ENCODE measurements at places on chromosomes 3 and 15.
A peak's percentile ranks its signal among the peaks of the same experiment; 100 is the strongest.

- DNase-seq = no peak
These were observed 30.5 kb upstream of the GNB5 start for GRCh38 chr15:52221730-52222129.

DNA sequence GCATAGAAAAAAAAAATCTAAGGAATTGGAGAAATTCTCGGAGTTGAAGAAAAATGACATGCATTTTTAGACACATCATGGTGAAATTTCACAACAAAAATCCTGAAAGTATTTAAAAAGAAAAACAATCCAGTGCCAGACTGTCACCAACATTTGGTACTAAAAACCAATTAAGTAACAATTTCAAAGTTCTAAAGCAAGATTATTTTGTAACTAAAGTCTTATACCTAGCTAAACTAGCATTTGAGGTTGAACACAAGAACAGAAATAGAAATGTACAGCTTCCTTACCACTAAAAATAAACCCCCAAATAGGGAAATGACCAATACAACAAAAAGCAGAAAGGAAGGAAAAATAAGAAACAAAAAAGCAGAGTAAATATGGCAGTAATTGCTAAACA is 11.9 kb downstream of the TOMM70 start:
- no peak for DNase-seq

- DNase-seq = no peak
These were observed 35.2 kb downstream of the GLB1 start for GRCh38 chr3:33061782-33062181.

GRCh38 chr3:16124636-16125035 is 49.8 kb upstream of the GALNT15 start:
- no peak for DNase-seq

GRCh38 chr3:172808969-172809546 is 58.5 kb downstream of the ECT2 start:
- no peak for DNase-seq

DNA sequence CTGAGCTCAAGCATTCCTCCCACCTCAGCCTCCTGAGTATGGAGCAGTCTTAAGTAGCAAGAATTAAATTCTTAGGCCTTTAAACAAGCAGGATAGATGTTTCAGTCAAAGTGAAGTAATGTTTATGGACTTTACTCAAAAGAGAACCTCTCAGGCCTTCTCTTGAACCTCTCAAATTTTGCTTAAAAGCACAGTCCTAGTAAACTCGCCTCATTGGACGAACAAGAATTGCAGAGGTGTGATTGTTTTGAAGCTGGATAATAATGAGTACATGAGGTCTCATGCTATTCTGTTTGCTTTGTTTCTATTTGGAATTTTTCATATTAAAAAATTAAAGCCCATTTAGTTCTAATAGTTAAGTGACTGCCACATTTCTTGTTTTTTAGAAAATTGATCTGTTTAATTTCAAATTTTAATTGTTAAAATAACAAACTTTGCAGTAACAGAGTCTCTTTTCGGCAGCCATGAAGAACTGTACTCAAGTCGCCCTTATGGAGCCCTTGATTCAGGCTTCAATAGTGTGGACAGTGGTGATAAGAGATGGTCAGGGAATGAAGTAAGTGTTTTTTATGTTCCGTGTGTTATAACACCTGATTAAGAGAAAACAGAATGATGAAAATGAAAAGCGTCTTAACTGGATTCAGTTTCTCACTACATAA is 39.4 kb downstream of the LRCH3 start:
- DNase-seq = no peak

GRCh38 chr15:78012643-78013077 is 64.9 kb downstream of the TBC1D2B start:
- DNase-seq = no peak

- no peak for DNase-seq
These were observed 2.9 kb downstream of the FAM240A start for GRCh38 chr3:46615050-46615775.

DNA sequence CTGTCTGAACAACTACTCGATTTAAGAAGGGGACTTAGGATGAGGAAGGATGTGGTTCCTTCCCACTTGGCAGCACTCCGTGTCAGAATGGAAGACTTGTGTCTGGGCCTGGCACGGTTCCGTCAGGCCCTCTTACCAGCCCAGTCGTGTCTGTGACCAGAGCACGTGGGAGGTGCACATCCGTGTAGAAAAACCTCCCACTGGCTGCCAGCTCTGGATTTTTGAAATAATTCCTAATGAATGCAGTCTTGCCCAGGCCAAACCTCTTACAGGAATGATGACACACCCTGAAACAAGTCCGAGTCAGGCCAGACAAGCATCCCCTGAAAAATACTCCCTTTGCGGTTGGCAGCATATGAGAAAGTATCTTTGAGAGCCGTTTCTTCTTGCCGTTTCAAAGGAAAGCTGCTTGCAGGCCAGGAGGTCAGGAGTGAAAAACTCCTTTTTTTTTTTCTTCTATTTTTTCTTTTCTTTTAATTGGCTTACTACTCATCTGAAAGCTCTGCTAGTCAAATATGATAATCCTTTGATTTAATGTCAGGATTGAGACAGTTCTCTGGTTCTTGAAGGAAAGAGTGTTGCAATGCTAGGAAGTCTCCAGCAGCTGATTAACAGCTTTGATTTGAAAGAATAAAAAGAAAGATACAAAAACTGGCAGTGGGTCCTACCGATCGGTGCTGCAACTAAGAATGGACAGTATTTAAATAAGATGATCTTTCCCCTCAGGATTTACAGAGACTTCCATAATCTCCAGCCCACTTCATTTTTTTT is 19.8 kb downstream of the IL1RAP start:
- no peak for DNase-seq

DNA sequence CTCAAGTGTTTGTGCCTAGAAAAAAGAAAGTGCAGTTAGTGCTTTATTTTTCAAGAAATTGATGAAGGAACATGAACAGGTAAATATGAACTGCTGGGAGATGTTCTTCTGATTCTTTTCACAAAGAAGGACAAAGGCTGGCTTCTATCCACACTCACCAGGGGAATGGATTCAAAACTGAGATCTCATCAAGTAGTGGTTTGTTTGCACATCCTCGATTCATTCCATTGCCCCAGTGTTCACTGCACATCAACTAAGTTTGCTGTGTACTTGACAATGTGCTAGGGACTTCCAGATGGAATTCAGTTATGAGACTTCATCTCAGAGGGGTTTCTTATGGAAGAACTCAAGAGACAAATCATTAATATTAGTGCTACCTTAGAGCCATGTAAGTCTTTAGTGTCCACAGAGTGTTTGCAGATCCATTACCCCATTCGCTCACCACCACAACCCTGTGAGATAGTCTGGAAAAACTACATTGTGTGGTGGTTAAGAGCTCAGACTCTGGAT is 332.9 kb upstream of the PPP2R3A start:
- no peak for DNase-seq

DNA sequence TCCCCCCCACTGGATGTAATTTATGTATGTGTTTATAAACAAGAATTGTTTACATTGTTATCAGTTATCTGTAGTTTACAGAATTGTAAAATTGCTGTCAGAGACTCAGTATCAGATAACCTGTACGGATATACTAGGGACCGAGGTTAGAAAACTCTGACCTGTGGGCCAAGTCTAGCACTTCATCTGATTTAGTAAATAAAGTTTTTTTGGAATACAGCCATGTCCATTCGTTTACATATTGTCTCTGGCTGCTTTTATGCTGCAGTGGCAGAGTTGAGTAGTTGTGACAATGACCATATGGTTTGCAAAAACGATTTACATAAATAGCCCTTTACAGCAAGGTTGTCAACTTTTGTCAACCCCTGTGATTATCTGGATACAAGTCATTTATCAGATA is 52.6 kb downstream of the LRRC28 start:
- DNase-seq = no peak

GRCh38 chr3:187828579-187829452 is 83.5 kb upstream of the BCL6 start:
- DNase-seq = peak; percentile 34

DNA sequence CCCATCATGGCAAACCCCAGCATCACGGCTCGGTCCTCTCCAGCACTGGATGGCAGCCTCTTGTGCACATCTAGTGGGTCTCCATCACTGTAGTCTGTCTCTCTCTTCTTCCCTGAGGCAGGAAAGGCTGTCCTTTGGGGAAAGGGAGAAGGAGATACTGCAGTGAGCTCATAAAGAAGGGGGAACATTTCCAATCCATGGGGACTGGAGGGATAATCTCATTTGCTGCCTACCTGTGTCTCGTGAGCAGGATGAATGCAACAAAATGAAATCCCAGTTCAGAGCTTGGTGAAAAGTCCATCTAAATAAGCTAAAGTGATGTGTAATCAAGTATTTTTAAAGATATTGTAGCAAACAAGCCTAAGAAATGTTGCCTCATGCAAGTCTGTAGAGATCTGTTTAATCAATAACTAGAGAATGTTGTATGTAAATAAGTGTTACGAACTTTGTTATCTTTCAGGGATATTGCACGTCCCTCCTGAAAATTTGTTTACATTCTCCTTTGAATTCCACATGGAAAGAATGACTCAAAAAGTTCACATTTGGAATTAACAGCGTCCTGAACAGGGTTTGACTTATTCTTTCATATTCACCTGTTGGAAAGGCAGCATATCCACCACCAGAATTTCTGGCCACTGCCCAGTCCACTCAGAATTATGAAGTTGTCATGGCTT is at the start of gene KCNMB3:
Gene KCNMB3 (minus strand): TSS at position 312 of the 674 bp plus-strand sequence. CDS start 124 bp downstream, at position 188.
- no peak for DNase-seq

DNA sequence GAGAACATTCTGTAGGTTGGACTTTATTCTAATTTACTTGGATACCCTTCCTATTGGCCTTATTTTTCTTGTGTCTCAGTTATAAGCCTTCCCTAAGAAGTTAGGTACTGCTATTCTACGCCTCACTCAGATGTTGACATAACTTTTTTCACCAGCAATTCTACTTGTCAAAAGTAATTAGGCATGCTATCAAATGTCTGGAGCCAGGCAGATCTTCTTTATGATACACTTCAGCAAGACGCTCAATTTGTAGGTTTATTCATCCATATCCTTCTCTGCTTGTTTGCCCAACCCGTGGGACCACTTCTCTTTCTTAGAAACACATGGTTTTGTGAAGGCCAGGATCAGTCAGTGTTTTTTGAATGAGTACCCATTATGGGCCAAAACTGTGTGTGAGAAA is 36.2 kb upstream of the COL8A1 start:
- no peak for DNase-seq

GRCh38 chr15:85350395-85350794 is 30.0 kb upstream of the AKAP13 start:
- DNase-seq = no peak

DNA sequence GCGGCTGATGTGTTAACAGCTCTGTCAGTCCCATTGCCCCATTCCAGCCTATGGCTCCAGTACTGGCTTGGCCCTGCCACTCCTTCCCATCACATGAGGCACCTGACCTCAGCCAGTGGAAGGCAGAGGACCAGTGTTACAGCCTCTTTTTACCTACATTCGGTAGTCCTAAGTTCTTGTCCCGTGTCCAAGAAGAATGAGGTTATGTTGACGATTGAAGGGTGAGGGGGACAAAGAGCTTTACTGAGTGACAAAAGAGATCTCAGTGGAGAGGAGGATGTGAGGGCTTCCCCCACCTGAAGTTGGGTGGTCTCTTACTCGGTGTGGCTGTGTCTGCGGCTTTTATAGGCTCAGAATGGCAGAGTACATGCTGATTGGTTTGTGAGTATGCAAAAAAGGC is 7.3 kb upstream of the MPI start:
- DNase-seq = no peak

GRCh38 chr15:68310804-68311463 is 33.4 kb downstream of the FEM1B start:
- DNase-seq = no peak

DNA sequence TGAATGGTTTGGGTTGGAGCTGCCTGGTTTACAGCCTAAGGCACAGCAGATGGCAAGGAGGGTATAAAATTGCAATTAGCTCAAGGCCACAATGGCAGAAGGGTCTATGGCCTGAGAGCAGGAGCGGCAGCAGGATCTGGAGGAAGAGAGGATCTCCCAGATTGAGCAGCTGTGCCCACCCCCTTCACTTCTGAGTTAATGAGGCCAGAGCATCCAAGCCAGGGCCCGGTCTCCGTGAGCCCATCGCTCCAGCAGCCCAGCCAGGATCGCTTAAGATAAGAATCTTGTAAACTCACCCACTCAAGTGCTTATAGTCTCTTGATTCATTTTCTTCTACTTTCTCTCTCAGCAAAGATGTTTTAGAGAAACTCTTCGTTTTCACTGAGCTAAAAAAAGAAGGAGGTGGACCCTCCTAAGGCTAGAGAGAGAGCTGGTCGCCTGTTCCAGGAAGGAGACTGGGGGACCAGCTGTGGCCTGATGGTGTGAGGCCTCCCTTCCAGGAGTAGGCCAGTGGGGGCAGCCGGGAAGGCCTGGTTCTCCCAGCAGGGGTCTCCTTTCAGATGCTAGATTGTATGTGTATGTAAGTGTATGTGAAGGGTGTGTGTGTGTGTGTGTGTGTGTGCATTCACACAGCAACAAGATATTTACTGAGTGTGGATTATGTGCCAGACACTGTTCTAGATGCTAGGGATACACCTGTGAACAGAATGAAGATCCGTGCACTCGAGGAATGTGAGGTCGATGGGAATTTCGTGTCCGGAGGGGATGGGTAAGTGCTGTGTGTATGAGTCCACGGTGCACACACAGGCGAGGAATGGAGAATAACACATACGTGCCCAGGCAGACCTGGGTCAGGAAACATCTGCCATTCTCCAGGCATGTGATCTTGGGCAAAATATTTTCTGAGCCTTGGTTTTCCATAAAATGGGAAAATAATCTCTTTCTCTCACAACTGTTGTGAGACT is 18.6 kb downstream of the MAGEF1 start:
- DNase-seq = no peak

DNA sequence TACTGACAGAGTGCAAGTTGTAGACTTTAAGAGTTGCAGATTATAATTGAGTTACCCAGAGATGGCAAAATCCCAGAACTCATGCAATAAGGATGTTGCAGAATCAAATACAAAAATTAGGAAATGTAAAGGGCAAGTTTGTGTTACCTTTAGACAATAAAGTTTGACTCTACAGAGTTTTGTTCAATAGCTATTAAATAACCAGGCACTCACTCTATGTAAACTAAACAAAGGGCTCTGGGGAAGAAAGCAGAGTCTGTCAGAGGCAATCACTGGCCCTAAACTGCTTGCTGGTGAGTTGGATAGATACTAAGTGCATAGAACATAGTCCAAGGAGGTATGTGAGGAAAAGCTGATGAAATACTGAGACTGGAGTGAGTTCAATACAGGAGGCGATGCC is 40.0 kb upstream of the PLCL2 start:
- DNase-seq = no peak

DNA sequence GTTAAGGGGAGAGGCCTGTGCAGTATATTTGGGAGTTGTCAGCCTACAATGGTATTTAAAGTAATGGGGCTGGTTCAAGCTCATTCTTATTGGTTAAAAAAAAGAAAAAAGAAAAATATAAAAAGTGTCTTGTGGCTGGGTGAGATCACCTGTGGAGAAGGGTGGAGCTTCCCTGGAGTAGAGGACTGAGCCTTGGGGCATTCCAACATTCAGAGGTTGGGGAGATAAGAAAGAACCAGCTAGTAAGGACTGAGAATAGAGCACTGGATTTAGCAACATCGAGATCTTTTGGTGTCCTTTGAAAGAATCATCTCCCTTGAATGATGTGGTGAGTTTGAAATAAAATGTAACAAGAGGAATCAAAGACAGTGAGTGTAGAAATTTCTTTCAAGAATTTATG is 5.2 kb downstream of the SLC49A4 start:
- DNase-seq = no peak

GRCh38 chr15:100898152-100898490 is 18.5 kb downstream of the ALDH1A3 start:
- no peak for DNase-seq

GRCh38 chr3:60803216-60804173 is 447.8 kb downstream of the FHIT start:
- DNase-seq = no peak

Measured in GM12878 (cell line).